Skeletal muscle cell (primary cell): ENCODE measurements at places on chromosomes 2 and 18.

GRCh38 chr18:78169174-78169864, 810.3 kb upstream of the SALL3 start:
- DNase-seq = no peak

- no peak for DNase-seq
These were observed 101.1 kb downstream of the MEMO1 start for GRCh38 chr2:31909661-31910060.

DNA sequence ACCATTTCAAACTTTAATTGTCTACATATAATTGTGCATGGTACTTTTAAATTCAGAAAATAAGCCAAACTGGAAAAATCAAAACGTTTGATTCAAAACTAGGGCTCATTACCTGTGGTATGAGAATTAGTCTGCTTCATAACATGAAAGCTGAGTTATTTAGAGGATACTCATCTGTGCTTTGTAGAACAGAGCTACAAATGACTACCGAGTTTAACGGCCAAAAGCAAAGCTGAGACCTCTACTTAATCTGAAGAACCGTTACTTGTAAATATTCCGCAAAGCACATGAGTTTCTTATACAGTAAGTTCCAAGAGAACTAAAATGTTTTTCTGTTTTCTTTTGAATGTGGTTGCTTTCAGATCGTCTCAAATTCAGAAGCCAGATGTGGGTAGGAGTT, 123.7 kb upstream of the SMAD7 start:
- no peak for DNase-seq

- no peak for DNase-seq
These were observed 74.7 kb downstream of the SDC1 start for GRCh38 chr2:20150110-20150706.

DNA sequence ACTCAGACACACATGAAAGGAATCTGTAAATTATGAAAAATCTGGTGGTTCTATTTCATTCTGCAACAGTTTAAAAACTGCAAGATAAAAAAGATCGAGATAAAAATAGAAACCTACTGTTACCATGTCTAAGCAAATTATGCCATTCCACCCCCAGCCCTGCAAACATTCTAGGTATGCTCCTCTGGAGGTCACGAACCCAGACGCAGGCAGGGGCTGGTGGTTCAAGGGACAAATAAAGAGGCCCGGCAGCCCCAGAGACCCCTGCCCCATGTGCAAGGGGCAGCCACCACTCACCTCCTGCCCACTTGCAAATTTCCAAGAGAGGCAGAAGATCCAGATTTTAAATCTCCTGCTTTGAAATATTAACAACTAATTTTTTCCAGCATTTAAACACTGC, 210.5 kb downstream of the ANAPC1 start:
- no peak for DNase-seq

- no peak for DNase-seq
These were observed 23.8 kb upstream of the SMAD4 start for GRCh38 chr18:51006061-51006818.
